ENCODE measurements at places on chromosomes 16 and 17. TPM values are rescaled to one million over a fixed set of nuclear protein-coding genes. Genes with fewer than 3 reads are reported as not detected.
A peak's percentile ranks its signal among the peaks of the same experiment; 100 is the strongest.

Gene KCNH4
- total RNA-seq = 2.5 TPM

Gene SLC4A1
- not detected for total RNA-seq

Gene PHB1
- total RNA-seq = 233 TPM

Gene DNAI2
- total RNA-seq = not detected

Gene KLHL10
- not detected for total RNA-seq

Gene CCL16
- not detected for total RNA-seq

Gene CCL18
- not detected for total RNA-seq

Gene MAP2K4
- total RNA-seq = 35.6 TPM

Gene EPN2
- total RNA-seq = 20.3 TPM

Gene ATP2C2
- total RNA-seq = not detected

DNA sequence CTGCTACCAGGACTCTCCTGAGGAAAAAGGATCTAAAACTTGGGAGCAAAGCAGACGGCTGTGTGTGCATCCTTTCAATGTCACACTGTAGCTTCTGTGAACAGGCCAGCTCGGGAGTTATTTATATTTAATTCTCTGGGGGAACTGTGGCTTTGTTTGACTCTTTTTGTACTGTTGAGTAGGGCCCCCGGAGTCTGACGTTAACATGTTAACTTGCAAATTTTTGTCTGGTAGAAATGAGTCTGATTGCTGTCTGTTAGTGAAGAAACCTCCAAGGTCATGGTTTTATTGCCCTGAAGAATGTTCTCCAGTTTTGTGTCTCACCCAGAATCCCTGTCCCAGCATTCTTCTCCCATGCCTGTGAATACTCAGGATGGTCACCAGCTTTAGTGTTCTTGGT is 14.2 kb upstream of the KCNG4 start:
- peaks cover 41% of the 10 kb centered on the region for H3K27me3 ChIP-seq
- no peak for DNase-seq
- no peak overlapping the region for H3K27ac ChIP-seq
- H3K4me1 ChIP-seq = no peaks in the 10 kb centered on the region

DNA sequence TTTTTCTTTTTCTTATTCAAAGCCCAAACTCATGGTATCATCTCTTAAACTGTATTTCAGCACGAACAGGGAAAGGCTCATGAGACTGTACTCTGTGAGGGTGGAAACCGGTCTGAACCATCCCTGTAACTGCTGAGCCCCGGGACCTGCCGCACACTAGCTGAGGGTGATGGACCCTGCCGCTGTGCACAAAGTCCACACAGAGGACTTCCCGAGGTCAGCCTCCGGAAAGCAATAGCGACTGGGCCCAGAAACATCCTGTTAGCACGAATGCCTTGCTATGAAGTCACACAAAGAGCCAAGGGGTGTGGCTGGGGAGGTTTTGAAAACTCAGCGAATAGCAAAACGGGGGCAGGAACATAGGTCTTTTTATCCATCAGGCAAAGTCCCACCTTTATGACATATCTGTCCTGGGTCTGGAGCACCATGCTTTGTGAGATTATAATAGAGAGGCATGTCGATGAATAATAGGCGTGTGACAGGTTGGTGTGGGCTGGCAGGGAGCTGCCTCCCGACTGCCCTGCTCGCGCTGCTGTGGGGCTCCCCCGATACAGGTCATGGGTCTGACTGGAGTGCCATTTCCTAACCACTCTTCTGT is 33.4 kb downstream of the CDK5R1 start:
- no peaks in the 10 kb centered on the region for H3K36me3 ChIP-seq
- H3K27me3 ChIP-seq = no peaks in the 10 kb centered on the region
- DNase-seq = peak; percentile 73
- H3K4me1 ChIP-seq = peaks cover 60% of the 10 kb centered on the region
- peak overlapping the region; percentile 92 for H3K27ac ChIP-seq
- H3K4me3 ChIP-seq = peak overlapping the region; percentile 91

DNA sequence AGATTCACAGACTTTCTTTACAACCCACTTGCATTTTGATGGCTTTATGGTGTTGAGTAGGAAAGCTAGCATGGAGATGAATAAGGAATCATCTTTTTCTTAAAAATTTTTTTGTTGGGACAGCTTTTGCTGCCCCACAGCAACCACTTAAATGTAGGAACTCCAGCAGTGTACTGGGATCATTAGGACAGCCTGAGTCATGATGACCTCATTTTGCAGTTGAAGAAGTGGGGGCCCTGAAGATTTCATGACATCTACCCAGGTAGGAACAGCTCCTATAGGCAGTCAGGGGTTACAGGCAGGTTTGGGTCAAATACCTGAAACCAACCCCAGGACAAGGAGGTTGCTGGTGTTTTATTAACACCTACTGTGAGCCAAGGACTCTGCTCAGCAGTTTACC is 2.1 kb downstream of the METTL22 start:
- peak overlapping the region; percentile 6 for H3K4me3 ChIP-seq
- peaks cover 14% of the 10 kb centered on the region for H3K36me3 ChIP-seq
- no peak for DNase-seq

DNA sequence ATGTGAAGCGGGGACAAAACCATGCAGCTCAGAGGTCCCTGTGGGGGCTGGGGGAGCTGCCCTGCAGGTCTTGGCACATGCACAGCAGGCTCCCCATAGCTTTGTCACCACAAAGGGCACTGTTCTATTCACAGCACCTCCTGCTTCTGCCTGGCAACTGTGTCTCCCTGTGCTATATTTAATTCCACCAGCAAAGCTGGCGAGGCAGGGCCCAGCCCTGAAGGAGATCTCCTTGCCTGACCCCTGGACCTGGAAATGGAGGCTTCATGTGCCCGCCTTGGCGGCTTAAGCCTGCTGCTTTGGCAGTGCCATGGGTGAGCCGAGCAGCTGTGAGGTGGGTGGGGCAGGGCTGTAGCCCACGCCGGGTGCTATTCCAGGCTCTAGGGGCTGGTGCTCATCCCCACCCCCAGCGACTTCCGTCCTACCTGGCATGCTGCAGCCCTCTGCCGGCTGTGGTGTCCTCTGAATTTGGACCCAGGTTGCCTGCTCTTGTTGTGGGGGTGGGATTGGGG is 6.8 kb downstream of the LDHD start:
- H3K4me3 ChIP-seq = peak overlapping the region; percentile 78
- H3K27ac ChIP-seq = peak overlapping the region; percentile 85
- H3K4me1 ChIP-seq = peaks cover 46% of the 10 kb centered on the region
- DNase-seq = no peak
- peaks cover 2% of the 10 kb centered on the region for H3K27me3 ChIP-seq
- peaks cover 6% of the 10 kb centered on the region for H3K36me3 ChIP-seq

DNA sequence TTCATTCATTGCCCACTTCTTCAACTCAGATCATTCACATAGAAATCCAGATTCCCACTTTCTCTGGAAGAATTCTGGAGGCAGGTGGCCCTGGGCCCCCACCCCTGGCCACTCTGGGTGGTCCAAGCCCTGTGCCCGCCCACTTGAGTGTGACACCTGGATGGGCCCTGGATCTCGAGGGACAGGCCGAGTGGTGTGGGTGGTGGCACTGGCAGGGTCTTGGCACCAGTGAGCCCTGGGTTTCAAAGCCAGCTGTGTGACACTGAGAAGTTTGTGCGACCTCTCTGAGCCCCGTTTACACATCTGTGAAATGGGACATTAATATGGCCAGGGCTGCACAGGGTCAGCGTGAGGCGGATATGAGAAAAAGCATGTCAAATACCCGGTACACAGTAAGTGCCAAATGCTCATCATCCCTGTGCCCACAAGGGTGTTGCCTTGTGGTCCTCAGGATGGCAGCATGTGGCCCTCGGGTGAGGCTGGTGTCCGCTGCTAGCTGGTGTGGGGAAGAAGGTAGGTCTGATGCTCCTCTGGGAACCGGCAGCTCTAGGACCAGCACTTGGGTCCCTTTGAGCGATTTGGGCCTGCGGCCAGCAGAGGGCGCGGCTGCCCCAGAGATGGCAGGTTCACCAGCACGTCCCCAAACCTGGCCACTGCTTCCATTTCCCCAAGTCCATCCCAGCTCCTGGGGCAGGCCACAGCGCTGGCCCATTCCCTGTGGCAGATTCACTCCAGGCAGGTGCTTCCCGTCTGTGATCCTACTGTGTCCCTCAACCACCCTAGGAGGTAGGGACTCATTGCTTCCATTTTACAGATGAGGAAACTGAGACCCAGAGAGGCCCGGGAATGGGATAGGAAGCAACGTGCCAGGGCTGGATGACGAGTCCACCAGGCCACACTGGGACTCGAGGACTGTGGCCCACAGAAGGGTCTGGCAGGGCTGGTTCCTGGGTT is 3.6 kb downstream of the OSGIN1 start:
- peak; percentile 74 for DNase-seq
- no peak overlapping the region for H3K27ac ChIP-seq
- H3K4me3 ChIP-seq = no peak overlapping the region
- peaks cover 12% of the 10 kb centered on the region for H3K27me3 ChIP-seq
- no peaks in the 10 kb centered on the region for H3K4me1 ChIP-seq
- H3K36me3 ChIP-seq = no peaks in the 10 kb centered on the region

GRCh38 chr16:68528233-68528632 is 10.9 kb upstream of the ZFP90 start:
- H3K27ac ChIP-seq = peak overlapping the region; percentile 29
- H3K27me3 ChIP-seq = no peaks in the 10 kb centered on the region
- DNase-seq = no peak
- H3K36me3 ChIP-seq = no peaks in the 10 kb centered on the region
- peaks cover 21% of the 10 kb centered on the region for H3K4me1 ChIP-seq

DNA sequence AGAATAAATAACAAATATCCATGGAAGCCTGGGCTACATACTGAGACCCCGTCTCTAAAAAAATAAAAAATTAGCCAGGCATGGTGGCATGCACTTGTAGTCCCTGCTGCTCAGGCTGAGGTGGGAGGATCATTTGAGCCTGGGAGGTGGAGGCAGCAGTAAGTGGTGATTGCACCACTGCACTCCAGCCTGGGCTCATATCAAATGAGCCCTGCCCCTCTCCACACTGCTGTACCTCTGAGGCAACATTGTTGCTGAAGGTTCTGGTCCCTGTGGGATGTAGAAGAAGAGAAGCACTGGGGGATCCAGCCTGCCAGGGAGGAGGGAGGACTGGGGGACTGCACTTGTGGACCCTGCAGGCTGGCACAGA is 11.4 kb upstream of the ARHGAP23 start:
- H3K27ac ChIP-seq = no peak overlapping the region
- peaks cover 3% of the 10 kb centered on the region for H3K4me1 ChIP-seq
- no peak for DNase-seq
- H3K36me3 ChIP-seq = no peaks in the 10 kb centered on the region

- H3K4me3 ChIP-seq = no peak overlapping the region
- no peaks in the 10 kb centered on the region for H3K36me3 ChIP-seq
- no peak overlapping the region for H3K27ac ChIP-seq
- DNase-seq = no peak
- H3K27me3 ChIP-seq = peaks cover 19% of the 10 kb centered on the region
These were observed 180.9 kb downstream of the AIPL1 start for GRCh38 chr17:6254036-6254435.

DNA sequence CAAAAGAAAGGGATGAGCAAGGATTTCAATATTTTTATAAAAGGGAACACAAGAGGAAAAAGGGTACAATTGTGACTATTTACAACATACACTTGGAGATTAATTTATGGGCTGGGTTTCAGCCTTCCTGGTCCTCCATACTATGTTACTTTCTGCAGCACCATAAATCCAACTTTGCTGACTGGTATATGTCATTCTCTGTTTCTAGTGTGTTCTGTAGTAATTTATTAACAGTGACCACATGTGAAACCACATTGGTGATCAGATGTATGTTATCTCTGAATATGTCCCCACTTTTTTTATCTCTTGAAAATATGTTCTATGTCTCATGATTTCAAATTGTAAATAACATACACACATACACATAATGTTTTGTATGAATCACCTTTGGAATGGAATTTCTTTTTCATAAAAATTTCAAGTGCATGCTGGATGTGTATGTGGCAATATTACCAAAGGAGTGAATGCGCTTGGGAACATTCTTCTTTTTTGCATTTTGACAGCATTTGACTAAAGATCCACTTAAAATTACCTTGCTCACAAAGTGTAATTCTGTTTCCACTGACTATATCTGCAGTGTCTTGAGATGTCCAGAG is 2.9 kb upstream of the LYRM9 start:
- no peaks in the 10 kb centered on the region for H3K36me3 ChIP-seq
- H3K27me3 ChIP-seq = peaks cover 17% of the 10 kb centered on the region
- DNase-seq = no peak
- H3K4me1 ChIP-seq = peaks cover 17% of the 10 kb centered on the region
- H3K4me3 ChIP-seq = no peak overlapping the region

DNA sequence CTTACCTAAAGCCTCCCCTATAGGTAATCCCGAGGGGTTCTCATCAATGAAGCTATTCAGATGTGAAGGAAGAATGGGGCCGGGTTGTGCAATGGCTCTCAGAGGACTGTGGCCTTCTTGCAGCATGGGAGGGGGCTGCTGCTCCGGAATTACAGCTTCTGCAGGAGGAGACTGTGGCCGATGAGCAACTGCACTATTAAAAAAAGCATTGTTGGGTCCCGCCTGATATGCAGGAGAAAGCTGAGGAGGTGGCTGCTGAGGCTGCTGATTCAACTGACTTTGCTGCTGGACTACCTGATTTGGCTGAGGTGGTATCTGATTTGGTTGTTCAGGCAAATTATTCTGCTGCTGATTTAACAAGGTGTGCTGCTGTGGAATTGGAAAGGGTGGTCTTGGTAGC is 64.8 kb downstream of the CACNG1 start:
- H3K4me1 ChIP-seq = peaks cover 24% of the 10 kb centered on the region
- DNase-seq = no peak
- no peaks in the 10 kb centered on the region for H3K27me3 ChIP-seq

GRCh38 chr16:63195336-63195735 is 1159.1 kb upstream of the CDH8 start:
- H3K4me3 ChIP-seq = no peak overlapping the region
- H3K4me1 ChIP-seq = no peaks in the 10 kb centered on the region
- H3K27me3 ChIP-seq = no peaks in the 10 kb centered on the region
- no peak overlapping the region for H3K27ac ChIP-seq

GRCh38 chr16:71628810-71629209 is 2.8 kb downstream of the MARVELD3 start:
- H3K4me3 ChIP-seq = no peak overlapping the region
- H3K36me3 ChIP-seq = no peaks in the 10 kb centered on the region
- H3K27me3 ChIP-seq = peaks cover 12% of the 10 kb centered on the region

DNA sequence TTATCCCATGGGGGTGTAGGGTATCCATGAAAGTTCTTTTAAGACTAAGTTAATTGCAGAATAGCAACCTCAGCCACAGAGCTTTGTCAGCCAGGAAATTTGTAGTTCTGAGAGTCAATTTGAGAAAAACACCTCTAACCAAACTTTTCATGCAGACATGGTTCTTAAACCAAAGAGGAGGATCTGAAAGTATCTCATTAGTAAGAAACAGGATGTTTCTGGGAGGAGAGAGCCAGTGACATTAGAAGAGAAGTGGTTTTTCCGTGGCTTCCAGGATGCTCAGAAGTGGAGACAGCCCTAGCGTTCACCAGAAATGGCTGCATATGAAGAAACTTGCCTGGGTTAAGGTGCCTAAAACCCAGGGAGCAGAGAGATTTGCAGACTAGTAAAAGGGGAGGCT is 7.9 kb downstream of the GNAO1 start:
- no peaks in the 10 kb centered on the region for H3K36me3 ChIP-seq
- H3K4me1 ChIP-seq = peaks cover 24% of the 10 kb centered on the region
- DNase-seq = no peak
- no peak overlapping the region for H3K27ac ChIP-seq

DNA sequence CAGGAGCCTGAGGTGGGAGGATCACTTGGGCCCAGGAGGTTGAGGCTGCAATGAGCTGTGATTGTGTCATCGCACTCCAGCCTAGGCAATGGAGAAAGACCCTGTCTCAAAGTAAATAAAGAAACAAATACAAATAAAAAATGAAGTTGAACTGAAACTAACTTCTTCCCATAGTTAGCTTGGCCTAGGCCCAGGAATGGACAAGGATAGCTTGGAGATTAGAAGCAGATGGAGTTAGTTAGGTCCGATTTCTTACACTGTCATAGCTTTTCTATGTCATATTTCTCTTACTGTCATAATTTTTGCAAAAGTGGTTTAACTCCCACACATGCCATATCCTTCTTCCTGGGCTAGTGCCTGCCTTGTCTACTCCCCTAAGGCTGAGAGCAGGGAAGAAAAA is 154.7 kb upstream of the CACNG3 start:
- no peaks in the 10 kb centered on the region for H3K27me3 ChIP-seq
- no peak overlapping the region for H3K27ac ChIP-seq

Measured in natural killer cell treated with Interleukin-12 subunit alpha and Interleukin-12 subunit beta and Interleukin-15 and Interleukin-18, amount 100 ng/mL, for 72 hours (primary cell).